Globus pallidus (tissue), 1 donor: ENCODE measurements at places on chromosomes 6 and 20.

DNA sequence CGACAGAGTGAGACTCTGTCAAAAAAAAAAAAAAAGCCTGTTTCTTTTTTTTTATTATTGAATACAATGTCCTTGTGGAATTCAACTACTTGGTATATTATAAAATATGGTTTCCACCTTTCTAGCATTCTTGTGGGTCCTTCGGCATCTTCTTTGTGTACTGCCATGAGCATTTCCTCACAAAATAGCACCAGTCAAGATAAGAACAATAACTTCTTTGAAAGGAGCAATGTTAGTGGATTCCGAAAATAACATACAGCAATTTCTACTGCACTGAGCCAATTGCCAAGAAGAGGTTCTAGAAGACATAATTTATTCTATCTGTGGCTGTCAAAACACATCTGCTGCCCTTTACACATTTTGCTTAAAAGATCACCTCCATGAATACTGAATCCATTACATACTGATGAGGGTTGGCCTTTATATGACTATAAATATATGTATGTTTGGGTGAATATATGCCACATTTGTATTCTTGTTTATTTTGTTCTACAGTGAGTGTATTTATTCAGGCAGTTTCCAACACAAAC, 19.1 kb upstream of the SPTLC3 start:
- no peak for DNase-seq

DNA sequence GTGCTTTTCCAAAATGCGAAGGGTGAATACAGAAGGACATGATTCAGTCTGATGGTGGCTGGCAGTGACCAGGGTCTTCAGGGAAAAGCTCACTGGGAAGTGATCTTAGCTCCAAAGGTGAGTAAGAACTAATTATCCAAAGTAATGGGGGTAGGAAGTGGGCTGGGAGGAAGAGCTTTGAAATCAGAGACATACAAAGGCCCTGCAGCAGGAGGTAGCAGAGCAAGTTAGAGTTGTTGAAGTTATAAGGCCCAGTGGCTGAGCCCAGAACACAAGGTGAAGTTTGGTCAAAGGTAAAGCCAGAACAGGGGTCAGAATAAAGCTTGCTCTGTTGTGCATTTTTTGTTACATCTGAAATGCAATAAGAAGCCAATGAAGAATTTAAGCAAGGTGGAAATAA, 81.2 kb downstream of the PLCB1 start:
- no peak for DNase-seq

DNA sequence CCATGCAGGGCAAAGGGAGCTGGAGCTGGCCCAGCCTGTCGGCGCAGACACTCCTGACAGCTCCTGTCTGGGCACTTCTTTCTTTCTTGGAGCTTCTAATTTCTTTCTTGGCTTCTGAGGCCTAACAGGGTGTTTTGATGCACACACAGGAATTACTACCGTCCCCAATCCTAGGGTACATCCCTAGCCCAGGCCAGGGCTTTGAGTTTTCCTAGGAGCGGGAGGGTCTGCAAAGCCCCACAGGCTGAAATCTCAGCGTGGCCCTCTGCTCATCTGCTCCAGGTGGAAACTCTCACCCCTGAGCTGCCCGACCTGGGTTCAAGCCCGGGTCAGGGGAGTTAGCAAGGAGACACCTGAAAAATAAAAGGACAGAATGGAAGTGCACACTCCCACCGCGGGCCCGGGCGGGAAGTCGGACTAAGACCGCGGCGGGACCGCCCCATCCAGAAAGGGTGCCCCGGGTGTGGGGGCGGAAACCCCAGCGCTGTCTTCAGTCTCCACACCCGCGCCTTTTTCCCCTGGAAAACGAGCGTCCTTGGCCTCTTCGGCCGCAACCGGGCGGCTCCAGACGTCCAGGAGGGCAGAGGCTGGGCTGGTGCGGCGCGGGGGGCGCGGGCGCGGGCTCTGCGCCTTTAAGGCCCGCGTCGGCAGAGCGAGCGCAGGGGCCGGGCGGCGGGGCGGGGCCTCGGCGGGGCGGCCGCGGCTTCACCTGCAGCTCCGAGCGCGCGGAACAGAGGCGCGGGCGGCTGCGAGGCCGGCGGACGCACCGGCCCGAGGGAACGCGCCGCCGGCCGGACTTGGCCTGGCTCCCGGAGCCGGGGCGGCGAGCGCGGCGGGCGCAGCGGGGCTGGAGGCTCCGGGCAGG, at the start of gene CDH4:
TSS of gene CDH4 (plus strand) at position 733 of the 865 bp plus-strand sequence.
- no peak for DNase-seq

DNA sequence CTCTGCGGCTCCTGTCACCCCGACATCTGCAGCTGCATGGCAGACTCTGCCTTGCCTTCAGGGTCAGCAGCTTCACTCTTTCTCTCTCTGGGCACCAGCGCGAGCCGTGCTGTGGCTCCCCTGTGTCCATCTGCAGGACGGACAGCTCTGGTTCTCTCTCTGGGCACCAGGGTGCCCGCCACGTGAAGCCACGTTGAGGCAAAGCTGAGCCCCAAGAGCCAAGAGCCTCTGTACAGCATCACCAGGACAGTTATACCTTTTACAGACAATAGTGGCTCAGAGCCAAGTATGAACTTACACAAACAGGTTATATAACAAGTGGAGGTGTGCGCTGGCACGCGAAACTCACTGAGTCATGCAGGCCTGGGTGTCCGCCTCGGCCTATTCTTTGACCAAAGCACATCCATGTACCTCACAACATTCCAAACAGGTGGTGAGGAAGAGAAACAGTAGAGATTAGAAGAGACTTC, 50.8 kb downstream of the FAM50B start:
- DNase-seq = no peak

DNA sequence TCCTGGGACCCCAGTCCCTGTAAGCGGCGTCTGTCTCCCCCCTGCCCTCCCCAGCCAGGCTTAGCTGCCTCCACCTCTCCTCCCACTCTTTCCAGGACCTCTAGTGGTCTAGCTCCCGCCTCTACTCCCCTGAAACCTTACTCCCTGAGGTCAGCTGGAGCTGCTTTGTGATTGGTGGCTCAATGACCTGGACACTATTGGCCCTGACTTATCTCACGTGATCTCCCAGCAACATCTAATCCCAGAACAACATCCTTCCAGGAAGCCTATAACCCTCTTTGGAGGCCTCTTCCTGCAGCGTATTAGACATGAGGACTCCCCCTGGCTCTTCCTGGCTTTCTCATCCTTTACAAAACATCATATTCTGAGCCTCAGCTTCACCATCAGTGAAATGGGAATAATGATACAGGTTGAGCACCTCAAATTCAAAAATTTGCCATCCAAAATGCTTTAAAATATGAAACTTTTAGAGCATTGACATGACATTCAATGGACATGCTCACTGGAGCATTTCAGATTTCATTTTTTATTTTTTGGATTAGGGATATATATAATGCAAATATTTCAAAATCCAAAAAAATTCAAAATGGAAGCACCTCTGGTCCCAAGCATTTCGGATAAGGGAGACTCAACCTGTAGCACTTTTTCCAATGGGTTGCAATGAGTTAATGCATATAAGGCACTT, 16.3 kb upstream of the SRC start:
- DNase-seq = no peak

DNA sequence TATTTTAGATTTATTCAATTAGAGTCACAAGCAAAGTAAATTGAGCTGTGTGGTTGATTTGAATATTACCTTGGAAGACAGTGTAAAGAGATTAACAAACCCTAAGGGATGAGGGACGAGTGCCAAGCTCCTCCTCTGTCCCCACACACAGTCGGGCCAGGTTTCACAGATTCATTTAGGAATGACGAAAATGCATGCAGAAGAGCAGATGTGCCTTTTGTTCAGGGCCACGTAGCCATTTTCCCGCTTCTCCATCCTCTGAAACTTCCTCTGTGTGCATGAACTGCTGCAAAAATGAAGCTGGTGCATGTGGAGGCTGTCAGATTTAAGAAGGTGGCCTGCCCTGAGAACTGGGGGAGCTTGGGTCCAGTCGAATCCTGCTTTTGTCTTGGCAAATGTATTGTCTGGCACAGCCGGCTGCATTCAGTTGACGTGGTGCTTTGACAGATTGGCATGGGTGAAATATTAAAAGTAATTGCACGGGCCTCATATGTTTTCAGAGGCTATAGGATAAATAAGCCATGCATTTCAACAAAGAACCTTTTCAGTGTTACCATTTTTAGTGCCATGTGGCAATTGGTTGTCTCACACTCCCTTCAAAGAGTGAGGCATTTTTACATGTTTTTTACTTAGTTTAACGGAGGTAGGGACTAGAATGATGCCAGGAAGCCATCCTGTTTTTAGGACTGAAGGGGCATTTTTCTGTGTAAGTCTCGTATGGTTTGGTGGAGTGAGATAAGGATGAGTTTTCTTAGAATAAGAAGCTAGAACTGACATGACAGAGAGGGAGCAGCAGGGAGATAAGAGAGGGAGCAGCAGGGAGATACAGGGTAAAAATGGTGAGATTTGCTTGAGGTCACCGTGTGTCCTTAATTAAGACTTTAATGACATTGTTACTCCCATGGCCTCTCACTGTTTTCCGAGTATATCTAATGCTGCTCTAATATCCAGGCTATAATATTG, 361.1 kb downstream of the NRN1 start:
- no peak for DNase-seq

DNA sequence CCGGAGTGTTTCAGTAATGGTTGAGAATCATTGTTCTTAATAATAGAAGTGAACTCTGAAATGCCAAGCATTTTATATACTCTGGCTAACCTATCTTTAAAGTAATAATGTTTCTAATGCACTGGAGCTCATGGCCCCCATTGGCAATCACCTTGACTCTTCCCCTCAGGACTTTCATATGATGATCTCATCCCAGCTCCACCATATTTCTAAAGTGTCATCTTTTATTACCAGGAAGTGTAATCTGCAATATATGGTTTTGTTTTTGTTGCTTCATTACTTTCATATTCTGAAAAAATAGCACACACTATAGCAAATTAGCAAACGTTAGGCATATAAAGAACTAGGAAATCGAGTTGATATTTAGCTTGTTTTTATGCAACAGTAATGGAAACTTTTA, 60.3 kb downstream of the TULP4 start:
- DNase-seq = no peak

GRCh38 chr6:169452117-169452868, 198.6 kb upstream of the THBS2 start:
- DNase-seq = no peak

DNA sequence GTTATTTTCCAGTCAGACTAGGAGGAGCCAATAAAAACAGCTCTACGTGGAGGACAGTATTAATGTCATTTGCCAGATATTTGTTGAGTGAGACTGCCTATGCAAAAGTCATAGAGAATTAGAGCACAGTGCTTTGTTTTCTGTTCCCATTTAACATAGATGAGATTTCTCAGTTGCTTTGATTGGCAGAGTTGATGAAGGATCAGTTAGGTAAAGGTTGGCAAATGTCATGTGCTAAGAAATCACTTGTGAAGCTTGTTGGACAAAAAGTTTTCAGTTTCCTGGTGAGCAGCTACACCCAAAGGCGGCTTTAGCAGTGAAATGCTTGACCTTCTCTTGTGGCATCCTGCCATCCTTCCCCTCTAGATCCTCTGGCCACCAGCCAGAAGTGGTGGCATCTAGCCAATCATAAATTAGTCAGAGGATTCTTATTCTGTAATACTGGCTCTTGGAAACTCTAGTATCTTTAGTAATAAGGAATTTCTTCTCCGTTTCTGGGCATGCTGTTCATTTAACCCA, 37.0 kb downstream of the BCKDHB start:
- DNase-seq = peak; percentile 43

DNA sequence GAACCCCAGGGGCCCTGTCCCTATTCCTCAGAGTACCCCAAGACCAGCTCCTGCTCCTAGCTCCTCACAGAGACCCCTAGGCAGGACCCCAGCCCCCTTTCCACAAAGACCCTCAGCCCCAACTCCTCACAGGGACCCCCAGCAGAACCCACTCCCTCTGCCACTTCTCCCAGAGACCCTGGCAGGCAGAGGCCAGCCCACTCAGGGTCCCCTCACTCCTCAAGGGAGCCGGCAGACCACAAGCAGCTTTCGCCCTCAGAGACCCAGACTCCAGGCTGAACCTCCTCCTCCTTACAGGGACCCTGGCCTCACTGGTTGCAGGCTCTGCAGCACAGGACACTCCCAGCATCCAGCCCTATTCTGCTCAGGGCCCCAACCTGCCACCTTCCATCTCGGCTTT, 575 bp downstream of the SLC44A4 start:
- DNase-seq = no peak

- DNase-seq = no peak
Observed at GRCh38 chr6:6686748-6687601, 98.5 kb downstream of the LY86 start.

- no peak for DNase-seq
Observed at GRCh38 chr20:24194143-24194542, 205.6 kb upstream of the GGTLC1 start.

GRCh38 chr6:47478233-47479139, 897 bp downstream of the CD2AP start:
- peak; percentile 24 for DNase-seq

GRCh38 chr6:133683308-133683580, 205.7 kb upstream of the TCF21 start:
- no peak for DNase-seq

GRCh38 chr6:136113736-136114173, 136.4 kb downstream of the MTFR2 start:
- no peak for DNase-seq

GRCh38 chr6:90431576-90431975, 134.9 kb upstream of the BACH2 start:
- no peak for DNase-seq

GRCh38 chr6:19983374-19983773, 146.2 kb downstream of the ID4 start:
- DNase-seq = no peak

- no peak for DNase-seq
Observed at GRCh38 chr20:53215166-53215565, 243.0 kb downstream of the TSHZ2 start.

DNA sequence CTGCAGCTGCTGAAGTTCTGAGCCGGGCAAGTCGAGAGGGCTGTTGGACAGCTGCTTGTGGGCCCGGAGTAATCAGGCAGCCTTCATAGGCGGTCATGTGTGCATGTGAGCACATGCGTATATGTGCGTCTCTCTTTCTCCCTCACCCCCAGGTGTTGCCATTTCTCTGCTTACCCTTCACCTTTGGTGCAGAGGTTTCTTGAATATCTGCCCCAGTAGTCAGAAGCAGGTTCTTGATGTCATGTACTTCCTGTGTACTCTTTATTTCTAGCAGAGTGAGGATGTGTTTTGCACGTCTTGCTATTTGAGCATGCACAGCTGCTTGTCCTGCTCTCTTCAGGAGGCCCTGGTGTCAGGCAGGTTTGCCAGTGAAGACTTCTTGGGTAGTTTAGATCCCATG, 21.2 kb upstream of the MAPK13 start:
- DNase-seq = no peak

DNA sequence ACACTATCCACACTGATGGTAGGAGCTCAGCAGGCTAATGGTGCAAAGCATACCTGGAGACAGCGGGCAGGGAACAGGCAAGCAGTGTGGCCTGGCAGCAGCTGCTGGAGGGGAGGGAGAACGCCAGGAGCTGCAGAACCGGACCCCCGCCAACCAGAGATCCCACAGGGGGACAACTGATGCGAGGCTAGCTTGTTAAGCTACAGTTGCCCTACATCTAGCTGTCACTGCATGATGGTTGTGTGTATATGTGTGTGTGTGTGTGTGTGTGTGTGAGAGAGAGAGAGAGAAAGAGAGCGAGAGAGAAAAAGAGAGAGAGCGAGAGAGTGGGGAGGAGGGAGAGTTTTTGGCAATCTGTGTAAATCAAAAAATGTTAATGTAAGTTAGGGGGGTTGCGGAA, 69.7 kb upstream of the NHSL1 start:
- no peak for DNase-seq

- no peak for DNase-seq
Observed at GRCh38 chr20:642398-643174, 10.4 kb downstream of the SRXN1 start.
